ENCODE measurements at places on chromosomes 12 and 14.

DNA sequence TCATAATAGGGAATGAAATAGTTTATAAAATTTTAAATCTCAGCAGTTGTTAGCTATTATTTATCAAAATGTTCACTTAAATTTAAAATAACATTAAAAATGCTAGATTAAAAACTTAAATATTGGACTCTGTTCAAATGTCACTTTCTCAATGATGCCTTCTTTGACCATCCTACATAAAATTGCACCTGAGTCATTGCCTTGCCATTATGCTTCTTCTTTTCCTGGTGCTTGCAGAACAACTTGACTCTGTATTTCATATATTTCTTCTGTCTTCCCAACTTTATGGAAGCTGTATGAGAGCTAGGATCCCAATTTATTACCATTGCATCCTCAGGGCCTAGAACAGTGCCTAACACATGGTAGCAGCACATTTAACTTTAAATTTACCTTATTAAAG lies 37.3 kb upstream of the CPM start:
- no peak for DNase-seq

- DNase-seq = no peak
Observed at GRCh38 chr12:127145929-127146789, 1120.8 kb upstream of the TMEM132C start.

DNA sequence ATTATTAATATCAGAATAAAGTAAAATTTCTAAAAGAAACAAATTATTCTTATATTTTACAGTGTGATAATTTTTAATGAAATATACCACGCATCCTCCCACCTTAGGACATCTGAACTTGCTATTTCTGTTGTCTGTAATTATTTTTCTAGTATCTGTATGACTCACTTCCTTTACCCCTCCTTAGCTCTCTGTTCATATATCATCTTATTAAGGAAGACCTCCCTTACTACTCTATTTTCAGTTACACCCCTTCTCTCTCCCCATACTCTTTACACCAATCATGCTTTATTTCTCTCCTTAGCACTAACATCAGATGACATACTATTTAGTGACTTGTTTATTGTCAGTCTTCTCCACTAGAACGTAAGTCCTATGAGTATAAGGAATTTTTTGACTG lies 34.2 kb upstream of the C12orf50 start:
- no peak for DNase-seq

GRCh38 chr12:65742018-65743010 lies 82.0 kb upstream of the HMGA2 start:
- DNase-seq = peak; percentile 79

- no peak for DNase-seq
Observed at GRCh38 chr12:15928870-15929571, 17.9 kb downstream of the DERA start.

GRCh38 chr14:75910048-75910447 lies 71.7 kb downstream of the TGFB3 start:
- no peak for DNase-seq

GRCh38 chr12:131672311-131672940 lies 38.5 kb upstream of the SFSWAP start:
- no peak for DNase-seq

DNA sequence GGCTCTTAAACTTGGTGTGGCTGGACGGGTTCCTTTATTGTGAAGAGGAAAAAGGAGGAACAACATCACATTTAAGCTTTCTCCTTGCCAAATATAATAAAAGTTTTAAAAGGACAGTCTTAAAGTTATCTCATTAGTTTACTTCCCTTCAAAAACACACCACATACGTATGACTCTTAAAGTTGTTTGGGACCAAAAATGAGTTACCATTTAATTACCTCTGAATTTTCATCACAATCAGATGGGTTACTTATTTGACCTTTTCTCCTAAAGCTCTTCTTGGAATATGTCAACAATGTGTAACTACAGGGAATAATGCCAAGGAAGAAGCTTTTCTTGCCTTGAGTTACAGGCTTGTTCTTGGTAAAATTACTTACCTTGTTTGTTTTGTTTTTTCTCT lies 16.4 kb downstream of the RAB21 start:
- DNase-seq = no peak

- DNase-seq = no peak
Observed at GRCh38 chr12:62279058-62279457, 18.9 kb downstream of the USP15 start.

- no peak for DNase-seq
Observed at GRCh38 chr12:128727999-128728398, 95.8 kb downstream of the SLC15A4 start.

DNA sequence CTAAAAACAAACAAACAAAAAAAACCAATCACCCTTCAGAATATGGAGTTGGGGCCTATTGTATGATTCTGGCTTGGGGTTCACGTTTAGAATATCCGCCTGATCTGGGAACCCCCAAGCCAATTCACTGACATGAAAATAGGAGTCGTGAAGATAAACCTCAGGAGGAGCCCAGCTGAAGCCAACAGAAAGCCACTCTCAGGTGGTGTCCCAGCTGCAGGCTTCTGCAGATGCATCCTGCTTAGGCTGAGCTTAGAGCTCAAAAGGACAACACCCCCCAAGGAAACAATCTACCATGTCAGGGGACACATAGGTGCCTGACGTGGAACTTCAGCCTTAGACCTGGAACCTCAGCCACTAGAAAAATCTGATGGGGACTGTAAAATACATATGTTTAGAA lies 51.9 kb downstream of the SYNE3 start:
- DNase-seq = no peak

DNA sequence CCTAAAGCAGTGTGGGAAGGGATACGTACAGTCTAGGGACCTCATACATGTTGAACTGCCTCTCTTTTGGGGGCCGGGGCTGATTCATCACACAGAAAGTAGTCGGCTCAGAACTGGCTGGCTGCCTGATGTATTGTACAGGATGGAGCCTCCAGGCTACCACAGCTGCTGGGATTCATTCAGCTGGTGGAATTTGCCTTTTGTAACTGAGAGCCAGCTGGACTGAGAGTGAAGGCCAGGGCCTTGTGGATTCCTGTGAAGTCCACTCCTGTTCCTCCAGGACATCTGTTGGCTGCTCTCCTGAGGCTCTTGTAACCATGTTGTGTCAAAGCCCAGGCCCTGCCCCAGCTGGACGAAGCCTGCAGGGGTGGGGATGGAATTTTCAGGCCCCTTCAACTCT lies 116.3 kb upstream of the PRICKLE1 start:
- no peak for DNase-seq

DNA sequence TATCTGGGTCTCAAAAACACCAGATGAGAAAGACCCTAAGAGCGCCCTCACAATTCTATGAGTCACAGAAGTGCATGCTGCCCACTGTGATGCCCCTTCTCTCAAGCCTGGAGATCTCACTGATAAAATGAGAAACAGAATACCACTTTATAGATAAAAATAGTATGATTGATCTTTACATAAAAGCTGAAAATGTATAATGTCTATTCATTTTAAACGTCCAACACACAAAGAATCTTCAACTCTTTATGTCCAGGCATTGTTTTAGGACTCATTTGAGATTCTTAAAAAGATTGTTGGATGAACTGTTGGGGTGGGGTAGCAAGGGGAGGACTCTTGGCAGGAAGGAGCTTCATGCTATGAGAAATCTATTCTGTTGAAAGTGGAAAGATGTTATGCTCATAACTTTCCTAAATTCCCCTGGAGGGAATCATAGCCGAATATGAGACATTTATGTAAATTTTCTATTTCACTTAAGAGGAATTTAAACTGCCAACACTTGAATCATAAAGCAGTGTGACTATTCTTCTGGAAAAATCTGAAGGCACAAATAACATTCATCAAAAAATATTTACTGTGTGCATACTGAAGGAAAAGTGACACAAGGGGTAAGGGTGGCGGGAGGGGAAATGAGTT lies 174.6 kb downstream of the STXBP6 start:
- no peak for DNase-seq

- DNase-seq = no peak
Observed at GRCh38 chr12:10965476-10965875, 21.2 kb downstream of the TAS2R50 start.

- DNase-seq = no peak
Observed at GRCh38 chr12:108349278-108349688, 10.2 kb upstream of the CMKLR1 start.

GRCh38 chr12:113678223-113679119 lies 206.8 kb upstream of the LHX5 start:
- DNase-seq = no peak

DNA sequence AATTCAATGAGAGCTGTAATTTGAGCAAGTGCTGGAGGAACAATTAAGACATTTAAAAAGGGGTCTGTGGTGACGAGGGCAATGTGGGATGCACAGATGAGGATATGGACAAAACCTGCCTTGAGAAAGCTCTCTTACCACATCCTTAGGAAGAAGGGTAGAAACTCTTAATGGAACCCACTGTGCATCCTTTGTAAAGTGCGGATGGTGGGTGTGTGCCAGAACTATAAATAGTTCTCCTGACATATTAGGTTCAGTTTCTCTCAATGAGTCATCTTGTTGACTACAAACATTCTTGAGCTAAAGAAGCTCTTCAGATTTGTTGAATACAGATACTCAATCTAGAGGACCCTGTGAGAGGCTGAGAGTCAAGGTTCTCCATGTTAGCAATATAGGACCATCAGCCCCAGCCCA lies 106.1 kb upstream of the ANO4 start:
- no peak for DNase-seq

GRCh38 chr12:38102197-38102596 lies 214.4 kb upstream of the ALG10B start:
- no peak for DNase-seq

DNA sequence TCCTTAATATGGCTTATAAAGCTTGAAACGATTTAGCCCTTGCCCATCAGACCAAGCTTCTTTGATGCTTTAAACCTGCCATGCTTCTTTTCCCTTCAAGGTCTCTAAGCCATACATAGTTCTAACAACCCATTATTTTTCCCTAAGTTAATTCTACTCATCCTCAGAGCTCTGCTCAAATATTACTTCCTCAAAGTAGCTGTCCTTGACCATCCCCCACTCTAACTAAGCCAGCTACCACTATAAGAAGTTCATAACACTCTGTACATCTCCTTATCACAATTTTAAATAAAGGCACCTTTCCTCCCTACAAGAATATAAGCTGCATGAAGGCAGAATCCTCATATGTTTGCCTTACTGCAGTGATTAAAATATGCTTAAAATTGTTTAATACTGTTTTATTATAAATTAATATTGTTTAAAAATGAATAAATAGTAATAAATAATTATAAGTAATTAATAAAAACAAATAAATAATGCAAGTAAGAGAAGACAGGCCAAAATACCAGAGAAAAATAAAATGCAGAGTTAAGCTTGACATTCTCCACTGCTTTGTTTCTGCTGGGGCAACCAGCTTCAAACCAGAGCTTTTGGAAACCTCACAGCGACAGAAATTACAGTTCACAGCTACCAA lies 76.8 kb downstream of the NUMB start:
- no peak for DNase-seq

- no peak for DNase-seq
Observed at GRCh38 chr14:51730098-51730497, 78.4 kb downstream of the FRMD6 start.

GRCh38 chr14:62087191-62087590 lies 325.0 kb downstream of the SNAPC1 start:
- DNase-seq = no peak

GRCh38 chr14:21509432-21510143 lies 1.6 kb downstream of the METTL3 start:
- no peak for DNase-seq

DNA sequence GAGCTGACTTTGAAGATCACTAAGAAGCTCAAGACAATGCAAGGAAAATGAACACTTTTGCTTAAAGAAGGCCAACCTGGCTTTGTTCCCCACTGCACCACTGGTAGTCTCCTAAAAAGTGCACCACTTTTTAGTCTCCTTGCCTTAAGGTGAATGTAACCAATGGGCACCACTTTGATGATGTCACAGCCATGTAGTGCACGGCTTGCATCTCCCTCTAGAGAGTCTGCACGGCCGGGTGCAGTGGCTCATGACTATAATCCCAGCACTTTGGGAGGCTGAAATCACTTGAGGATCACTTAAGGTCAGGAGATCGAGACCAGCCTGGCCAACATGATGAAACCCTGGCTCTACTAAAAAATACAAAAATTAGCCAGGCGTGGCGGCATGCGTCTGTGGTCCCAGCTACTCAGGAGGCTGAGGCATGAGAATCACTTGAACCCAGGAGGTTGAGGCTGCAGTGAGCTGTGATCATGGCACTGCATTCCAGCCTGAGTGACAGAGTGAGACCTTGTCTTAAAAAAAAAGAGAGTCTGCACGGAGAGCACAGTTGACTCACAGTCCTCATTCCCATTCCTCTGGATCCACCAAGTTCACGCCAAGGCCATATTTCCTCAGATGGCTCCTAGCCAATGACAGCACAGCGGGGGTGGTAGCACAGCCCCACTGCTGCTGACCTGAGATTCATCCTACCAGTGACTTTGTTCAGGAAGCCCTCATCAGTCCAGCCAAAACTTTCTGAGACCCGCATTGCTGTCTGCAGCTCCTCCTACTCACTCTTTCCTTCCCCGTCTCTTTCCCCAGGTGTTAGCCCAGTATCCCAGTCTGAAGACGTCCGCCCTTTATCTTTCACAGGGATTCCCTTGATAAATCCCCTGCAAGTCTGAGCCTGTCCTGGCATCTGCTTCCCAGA lies 16.5 kb upstream of the IFT81 start:
- DNase-seq = no peak

- DNase-seq = no peak
Observed at GRCh38 chr12:13197032-13197431, 506 bp downstream of the EMP1 start.

DNA sequence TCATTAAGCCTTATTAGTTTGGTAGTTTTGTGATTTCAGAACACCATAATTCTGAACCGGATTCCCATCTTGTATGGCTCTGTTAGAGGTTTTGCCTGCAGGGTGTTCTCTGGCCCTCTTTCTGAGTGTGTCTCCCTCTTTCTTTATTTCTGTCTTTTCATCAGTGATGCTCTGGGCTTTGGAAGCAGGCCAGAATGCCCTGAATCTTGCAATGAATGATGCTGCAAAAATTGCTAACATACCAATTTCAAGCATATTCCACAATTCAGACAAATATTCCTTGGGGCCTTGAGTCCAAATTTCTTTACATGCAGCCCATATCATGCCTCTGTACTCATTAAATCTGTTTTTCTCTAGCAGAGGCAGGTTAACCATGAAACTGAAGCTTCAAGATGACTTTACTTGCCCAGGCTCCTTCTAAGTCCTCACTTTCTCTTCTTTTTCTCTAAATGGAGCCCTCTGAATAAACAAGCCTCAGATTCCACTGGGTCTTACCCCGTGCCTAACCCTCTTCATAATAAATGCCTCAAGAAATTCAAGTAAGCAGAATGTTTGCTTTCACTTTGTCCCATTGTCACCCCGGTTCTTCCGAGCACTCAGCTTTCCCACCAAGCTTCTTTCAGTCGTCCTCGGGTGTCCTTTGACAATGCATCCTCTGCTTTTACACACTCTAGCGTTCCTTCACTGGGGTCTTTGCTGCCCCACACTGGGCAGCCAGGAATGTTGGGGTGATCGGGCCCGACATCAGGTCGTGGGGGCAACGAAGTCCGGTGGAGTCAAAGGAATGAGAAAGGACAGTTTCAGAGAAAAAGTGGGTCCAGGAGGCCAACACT lies 78.8 kb upstream of the SLC38A4 start:
- no peak for DNase-seq

Measured in HuH-7 (cell line).